ENCODE measurements at places on chromosomes 12 and 14.

DNA sequence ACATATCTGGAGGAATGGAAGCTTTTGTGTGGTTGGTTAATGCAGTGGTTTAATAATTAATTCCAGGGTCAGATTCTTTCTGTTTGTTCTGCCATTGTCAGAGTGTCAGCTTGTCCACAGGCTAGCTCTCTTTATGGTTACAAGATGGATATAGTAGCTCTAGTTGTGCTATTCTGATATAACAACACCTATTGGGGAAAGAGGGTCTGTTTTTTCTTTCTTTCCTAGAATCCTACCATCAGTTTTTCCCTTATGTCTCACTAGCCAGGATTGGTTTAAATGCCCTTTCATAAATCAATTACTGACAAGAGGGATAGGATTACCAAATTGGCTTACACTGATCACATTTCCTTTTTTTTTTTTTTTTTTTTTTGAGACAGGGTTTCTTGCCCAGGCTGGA is 27.8 kb downstream of the CNOT2 start:
- DNase-seq = no peak

- no peak for DNase-seq
Measured at GRCh38 chr14:60684203-60684602, 34.9 kb upstream of the SIX1 start.

- no peak for DNase-seq
Measured at GRCh38 chr14:55599250-55599879, 19.4 kb downstream of the KTN1 start.

- no peak for DNase-seq
Measured at GRCh38 chr14:104135121-104135903, 3.1 kb upstream of the KIF26A start.
